ENCODE measurements at places on chromosomes 2 and 18. TPM values are rescaled to one million over a fixed set of nuclear protein-coding genes. Genes with fewer than 3 reads are reported as not detected.

DNA sequence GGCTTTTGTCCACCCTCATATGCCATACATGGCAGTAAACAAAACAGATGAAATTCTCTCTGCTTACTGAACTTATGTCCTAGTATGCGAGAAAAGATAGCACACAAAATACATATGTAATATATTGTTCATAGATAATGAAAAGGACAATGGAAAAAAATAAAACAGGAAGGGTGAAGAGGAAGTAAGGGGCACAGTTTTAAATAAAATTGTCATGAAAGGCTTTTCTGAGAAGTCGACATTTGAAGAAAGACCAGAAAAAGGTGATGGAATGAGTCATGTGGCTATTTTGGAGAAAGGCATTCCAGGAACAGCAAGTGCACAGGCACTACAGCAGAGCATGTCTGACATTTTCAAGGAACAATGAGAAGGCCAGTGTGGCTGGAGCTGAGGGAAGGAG is 56.4 kb downstream of the KCNH7 start:
- no peak for DNase-seq

GRCh38 chr2:47520825-47521665 is 118.1 kb downstream of the MSH2 start:
- DNase-seq = no peak

- DNase-seq = no peak
These were observed 5.7 kb downstream of the MCFD2 start for GRCh38 chr2:46909771-46910419.

GRCh38 chr2:140905083-140905781 is 1225.6 kb downstream of the LRP1B start:
- no peak for DNase-seq

DNA sequence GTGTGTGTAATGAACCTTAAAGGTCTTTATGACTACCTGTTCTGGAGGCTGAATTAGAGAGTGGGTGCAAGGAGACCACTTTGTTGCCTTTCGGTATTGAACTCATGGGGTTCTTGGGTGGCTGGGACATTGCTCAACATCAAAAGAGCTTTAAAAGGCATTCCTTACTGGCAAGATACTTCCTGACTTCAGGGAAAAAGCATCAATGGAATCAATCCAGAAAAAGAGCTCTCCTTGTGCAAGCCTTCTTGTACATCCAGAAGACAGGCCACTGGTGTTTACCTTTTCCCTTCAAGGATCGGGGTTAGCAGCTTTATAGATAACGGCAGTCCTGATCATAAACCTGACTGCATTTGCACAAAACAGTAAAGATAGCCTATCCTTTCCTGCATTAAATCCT is 9.5 kb downstream of the PNO1 start:
- DNase-seq = no peak

DNA sequence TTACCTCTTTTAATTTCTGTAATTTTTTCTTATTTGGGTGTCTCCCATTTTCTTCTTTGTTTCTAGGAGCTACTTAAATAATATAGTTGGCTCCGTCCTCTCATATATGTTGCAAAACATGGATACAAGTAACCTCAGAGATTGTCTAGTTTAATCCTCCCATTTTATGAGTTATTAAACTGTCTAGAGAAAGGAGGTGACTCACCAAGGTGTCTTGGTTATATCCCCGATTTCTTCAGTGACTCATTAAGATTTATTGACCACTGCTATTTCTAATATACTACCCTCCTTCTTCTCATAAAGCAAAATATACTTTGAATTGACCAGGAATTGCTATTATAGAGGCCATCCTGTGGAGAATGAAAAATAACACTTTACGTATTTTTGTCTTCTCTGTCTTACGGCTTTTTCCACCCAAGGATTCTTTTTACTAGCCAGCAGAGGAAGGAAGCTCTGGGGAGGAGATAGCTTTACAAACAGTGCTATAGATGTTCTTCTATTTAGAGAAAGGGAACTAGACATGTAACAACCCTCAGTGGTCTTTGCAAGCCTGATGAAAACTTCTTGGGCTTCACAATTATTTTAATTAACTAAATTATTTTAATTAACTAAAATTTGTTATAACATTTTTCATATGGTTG is 300.4 kb upstream of the TNP1 start:
- DNase-seq = no peak

GRCh38 chr2:48198371-48198770 is 292.1 kb upstream of the FBXO11 start:
- DNase-seq = no peak

DNA sequence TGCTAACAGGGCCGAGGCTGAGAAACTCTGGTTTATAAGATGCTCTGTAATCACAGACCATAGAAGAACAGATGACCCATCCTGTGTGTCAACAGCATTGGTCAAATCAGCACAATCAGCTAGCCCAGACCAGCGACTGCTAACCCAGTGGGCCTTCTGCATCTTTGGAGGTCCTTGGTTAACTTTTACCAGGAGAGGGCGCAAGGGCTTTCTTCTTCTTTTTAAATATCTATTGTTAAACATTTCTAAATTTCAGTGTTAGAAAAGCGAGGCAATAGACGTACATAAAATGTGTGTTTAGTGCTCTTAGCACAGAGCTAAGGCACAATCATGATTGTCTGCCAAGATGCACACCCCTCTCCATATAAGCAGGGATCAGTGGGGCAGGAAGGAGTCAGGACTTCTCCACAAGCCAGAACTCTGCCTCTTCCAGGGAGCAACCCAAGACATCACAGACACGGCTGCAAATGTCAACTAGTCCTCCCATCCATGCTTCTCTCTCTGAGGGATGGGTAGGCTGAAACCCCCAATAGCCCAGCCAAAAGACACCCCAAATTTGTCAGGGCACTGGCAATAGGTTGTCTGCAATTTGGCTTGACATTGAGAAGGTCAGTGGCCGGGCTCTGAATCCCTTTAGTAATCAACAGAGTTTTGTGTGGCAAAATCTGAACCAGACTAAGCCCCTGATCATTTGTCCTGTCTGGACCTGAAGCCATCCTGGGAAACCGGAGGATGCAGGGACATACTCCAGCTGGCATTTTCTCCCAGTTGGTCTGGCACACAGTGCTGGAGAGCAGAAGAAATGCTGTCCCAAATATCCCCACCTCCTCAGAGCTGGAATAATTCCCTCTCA is 188.2 kb downstream of the BCL2 start:
- DNase-seq = no peak

- DNase-seq = no peak
These were observed 281.6 kb downstream of the ZNF385B start for GRCh38 chr2:179579800-179580199.

GRCh38 chr2:25885933-25886332 is 7.6 kb upstream of the ASXL2 start:
- no peak for DNase-seq

DNA sequence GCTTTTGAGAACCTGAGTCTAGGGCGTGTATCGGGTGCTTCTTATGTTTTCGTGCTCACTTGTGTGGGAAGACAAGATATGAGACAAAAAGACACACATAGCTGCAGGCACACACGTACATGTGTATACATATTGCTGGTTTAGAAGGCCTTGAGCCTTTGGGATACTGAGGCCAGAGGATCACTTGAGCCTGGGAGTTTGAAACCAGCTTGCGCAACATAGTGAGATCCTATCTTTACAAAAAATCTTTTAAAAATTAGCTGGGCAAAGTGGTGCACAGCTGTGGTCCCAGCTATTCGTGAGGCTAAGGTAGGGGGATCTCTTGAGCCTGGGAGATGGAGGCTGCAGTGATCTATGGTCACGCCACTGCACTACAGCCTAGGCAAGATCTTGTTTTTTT is 18.8 kb upstream of the NEDD4L start:
- no peak for DNase-seq

DNA sequence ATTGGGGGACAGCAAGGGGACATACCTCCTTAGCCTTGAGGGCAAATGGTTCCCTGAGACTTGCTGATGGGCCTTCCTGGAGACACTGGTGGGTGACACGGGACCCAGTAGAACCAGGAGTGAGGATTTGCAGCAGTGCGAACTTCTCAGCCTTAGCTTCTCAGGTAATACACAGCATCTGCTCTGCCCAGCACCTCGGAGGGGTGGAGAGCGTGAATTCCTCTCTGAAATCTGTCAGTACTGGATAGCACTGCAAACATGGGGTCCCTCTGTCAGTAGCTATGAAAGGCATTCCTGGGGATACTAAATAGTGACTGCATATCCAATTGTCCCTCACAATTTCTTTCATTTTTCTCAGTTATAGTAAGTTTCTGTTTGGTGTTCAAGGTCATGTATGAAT is 151.7 kb downstream of the GBX2 start:
- DNase-seq = no peak

GRCh38 chr2:68426848-68427579 is 40.1 kb downstream of the FBXO48 start:
- no peak for DNase-seq

DNA sequence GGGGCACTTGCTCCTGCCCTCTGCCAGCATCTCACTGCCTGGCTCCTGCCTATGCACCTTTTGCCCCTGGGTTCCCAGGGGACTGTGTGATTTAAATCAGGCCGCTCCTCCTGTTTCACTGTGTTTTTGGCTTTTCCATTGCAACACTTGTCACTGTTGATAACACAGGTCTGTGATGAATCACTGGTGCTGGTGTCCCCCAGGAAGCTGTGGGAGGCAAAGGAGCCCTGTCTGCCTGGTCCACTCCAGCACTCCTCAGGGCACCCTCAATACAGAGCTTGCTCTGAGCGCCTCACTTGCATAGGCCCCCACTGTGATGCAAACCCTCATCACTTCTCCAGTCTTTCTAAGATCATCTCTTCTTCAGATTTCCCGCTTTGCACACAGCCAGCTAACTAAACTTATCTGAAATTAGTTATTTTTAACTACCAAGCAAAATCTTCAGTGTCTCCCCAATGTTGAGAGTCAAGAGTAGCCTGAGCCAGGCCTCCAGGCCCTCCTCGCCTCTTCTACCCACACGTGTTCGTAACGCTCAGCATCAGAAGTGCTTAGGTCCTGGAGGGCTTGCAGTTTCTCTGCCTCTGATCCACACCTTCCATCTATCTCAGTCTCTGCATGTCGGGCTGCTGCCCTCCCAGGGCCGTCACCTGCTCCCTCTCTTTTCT is 2.8 kb downstream of the TMEM18 start:
- DNase-seq = no peak

Gene KIAA1328
- 5.7 TPM for polyA plus RNA-seq

Gene ELOA2
- not detected for polyA plus RNA-seq

Gene PFN4
- polyA plus RNA-seq = 0.94 TPM
